Activated CD4-positive, alpha-beta T cell treated with anti-CD3 and anti-CD28 coated beads, Interleukin-2, Interleukin-4, amounts not matched to agents 100 ng/mL and 50 ng/mL, durations not matched to agents 16 hours and 8 hours (primary cell): ENCODE measurements at places on chromosomes 11 and 22.

GRCh38 chr11:66523611-66524010 is 13.2 kb downstream of the BBS1 start:
- DNase-seq: no peak

DNA sequence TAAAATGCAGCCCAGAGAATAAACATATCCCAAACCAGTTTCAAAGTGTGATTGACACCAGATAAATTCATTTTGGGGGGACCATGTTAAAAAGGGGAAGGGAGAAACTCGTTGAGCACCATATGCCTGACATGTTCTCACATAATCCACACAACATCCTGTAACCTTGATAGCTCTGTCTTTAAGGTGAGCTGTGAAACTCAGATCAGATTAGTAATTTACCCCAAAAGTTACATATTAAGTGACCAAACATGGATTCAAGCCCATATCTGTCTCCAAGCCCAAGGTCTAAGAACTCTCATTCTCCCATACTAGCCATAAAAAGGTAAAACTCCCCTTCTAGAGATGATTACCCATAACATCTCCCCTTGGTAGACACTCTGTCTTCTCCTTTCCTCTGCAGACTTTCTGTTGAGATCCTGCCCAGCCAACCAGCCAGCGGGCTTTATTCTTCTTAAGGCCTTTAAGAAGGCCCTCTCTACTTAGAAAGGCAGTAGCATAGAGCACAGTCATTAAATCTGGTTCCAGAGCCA is 150.7 kb downstream of the CCDC34 start:
- no peak for DNase-seq

GRCh38 chr22:20388200-20388599 is 5.8 kb upstream of the ZNF74 start:
- DNase-seq: no peak

GRCh38 chr11:11280826-11281225 is 72.2 kb downstream of the CSNK2A3 start:
- no peak for DNase-seq

DNA sequence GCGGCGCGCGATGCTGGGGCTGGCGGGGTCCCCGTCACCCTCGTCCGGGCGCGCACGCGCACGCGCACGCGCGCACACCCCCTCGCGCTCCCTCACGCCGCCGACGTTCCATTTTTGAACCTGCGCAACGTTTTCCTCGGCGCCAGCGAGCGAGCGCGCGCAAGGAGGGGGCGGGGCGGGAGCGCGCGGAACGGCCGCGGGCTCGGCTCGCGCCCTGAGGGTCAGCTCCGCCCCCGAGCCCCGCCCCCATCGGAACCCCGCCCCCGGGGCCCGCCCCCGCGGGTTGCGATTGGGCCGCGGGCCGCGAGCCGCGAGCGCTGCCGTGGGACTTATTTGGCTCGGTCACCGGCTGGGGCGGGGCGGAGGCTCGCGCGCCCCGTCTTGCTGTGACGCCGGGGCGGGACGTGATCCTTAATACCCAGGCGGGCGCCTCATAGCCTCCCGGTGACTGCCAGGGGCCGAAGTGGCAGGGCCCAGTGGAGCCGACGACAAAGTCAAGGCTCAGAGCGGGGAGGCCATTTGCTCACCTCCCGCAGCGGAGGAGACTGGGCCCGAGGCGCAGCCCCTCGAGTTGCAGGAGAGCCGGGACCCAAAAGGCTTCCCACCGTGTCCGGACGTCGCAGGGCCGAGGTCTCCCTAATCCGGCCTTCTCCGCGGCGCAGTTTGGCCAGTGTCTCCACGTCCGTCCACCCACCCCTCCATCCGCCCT is at the start of gene CBX7:
CBX7 (minus strand) TSS at position 170 of the 709 bp plus-strand sequence. CDS start 236 bp downstream, outside the sequence.
- DNase-seq: peak; percentile 92

- DNase-seq: no peak
Measured at GRCh38 chr11:85647078-85647477, 689 bp upstream of the TMEM126A start.

- peak; percentile 58 for DNase-seq
Measured at GRCh38 chr11:2156416-2157182, 4.4 kb downstream of the INS start.

- no peak for DNase-seq
Measured at GRCh38 chr11:33926671-33927552, 35.0 kb upstream of the LMO2 start.

GRCh38 chr22:42946546-42947198 is 68.3 kb downstream of the PACSIN2 start:
- no peak for DNase-seq

GRCh38 chr22:32030518-32031247 is 12.4 kb upstream of the SLC5A1 start:
- no peak for DNase-seq

DNA sequence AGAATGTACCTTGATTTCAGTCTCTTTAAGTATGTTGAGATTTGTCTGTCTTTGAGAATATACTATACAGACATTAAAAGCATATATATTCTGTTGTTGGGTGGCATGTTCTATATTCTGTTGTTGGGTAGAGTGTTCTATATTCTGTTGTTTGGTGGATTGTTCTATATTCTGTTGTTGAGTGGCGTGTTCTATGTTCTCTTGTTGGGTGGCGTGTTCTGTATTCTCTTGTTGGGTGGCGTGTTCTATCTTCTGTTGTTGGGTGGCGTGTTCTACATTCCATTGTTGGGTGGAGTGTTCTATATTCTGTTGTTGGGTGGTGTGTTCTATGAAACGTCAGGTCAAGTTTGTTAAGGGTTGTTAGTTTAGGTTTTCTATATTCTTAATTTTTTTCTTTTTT is 27.1 kb upstream of the CTTN start:
- DNase-seq: no peak

DNA sequence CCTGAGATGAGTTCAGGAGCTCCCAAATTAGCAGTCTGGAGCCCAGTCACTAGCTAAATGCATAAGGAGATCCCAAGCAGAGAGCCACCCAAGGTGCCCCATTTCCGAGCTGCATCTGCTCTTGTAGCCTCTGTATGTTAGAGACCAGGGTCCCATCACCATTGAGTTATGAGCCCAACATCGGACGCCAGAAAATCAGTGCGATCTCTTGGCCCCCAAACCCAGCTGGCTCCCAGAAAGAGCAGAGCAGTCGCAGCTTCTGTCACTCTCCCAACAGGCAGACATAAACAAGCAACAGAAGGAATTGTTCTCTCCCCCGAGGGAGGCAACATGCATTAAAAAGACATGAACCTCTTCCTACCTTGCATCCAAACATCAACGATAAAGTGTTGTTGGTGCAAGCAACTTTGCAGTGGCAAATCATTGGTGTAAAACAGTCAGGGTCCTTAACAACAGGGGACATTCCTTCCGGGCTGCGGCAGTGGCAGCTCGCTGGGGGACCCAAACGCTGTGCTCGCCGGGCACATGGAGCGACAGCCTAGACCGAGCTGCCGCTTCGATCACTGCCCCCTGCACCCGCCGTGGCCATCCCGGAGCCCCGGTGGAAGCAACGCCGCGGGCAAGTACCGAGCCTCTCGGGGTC is 907.1 kb downstream of the DLG2 start:
- no peak for DNase-seq

DNA sequence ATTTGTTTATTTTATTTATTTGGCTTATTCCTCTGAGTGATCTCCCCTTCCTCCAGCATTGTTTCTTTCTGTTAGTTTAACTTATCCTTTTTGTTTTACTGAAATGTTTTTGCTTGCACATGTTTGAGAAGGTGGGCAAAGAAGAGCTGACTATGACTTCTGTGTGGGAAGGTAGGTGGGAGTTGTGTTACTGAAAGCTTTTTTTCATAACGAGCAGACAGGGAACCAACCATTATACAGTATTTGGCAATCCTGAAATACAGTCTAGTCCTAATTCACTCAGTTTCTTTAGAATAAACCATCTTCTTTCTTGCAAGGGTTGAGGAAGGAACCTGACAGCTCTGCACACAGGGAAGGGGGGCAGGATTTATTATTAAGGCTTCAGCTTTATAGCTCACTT is 37.0 kb upstream of the PAK1 start:
- DNase-seq: no peak

DNA sequence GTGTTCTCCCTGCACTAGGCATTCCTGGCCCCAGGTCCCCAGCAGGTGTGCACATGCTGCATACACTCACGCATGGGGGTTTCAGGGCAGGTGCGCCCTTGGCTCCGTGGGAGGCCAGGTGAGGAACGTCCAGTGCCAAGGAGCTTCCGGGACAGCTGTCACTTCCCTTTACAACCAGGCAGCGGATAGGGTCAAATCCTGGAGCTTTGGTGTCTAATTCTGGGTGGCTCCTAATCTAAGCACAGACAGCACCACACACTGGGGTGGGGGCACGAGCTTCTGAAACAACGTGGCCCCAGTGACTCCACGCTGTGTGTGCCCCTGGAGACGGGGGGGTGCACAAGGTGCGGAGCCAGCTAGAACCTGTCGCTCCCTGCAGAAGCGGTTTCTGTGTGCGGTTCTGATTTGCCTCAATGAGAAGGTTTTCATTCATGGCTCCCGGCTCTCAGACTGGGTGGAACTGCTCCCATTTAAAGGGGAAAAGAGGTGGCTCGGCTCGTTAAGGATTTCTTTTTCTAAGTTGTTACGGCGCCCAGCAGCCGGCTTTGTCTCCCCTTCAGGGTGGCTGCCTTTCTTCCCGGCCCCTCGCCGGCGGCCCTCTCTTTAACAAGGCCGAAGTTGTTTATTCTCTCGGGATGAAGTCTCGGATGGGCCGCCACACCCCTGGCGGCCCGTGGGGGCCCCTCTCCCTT is 5.0 kb downstream of the CCND1 start:
- DNase-seq: no peak

- DNase-seq: no peak
Measured at GRCh38 chr22:35883031-35883620, 145.5 kb downstream of the RBFOX2 start.

DNA sequence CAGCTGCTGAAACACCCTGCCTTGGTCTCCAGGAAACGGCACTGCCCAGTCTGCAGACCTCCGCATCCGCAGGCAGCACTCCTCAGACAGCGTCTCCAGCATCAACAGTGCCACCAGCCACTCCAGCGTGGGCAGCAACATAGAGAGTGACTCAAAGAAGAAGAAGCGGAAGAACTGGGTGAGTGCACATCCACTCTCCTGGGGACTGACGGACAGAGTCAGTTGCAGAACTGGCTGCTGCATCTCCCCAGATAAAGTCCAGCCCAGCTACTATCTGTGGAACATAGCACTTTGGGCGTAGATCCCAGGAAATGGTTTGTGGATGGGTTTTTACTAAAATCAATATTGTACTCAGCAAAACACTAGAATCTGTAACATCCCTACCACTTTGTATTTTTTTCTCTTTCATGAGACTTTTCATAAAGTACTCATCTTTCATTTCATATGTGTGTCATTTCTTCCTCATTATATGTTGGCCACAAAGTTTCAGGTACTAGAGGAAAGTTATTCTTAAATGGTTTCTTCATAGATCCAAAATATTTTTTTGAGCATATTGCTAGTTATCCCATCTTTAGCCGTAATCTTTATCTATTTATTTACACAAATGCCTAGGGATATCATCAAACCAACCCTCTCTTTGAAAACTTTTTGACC is 80.1 kb downstream of the DBX1 start:
- no peak for DNase-seq

DNA sequence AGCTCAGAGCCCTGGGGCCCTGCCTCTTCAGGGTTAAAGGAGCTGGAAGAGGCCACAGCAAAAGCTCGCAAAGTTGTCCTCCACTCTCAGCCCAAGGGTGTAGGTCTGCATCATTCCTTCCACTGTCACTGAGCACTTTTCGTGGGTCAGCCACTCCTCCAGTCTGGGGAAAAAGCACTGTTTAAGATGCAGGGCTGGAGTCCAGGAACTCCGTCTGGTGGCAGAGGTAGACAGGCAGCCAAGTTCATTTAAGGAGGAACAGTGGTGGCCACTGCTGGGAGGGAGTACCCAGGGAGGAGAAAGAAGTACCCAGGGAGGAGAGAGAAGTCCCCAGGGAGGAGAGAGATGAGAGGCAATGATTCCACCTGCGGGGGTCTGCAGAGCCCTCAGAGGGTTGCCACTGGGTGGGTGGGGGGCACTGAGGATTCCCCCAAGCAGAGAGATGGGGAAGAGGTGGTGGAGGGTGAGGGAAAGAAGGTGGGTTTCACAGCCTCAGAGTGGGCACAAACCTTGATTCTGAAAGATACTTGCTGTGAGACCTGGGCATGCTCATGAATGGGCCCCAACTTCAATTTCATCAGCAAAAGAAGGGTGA is 70.0 kb upstream of the B3GAT1 start:
- DNase-seq: no peak

- DNase-seq: no peak
Measured at GRCh38 chr11:121654259-121654842, 201.6 kb upstream of the SORL1-AS1 start.

DNA sequence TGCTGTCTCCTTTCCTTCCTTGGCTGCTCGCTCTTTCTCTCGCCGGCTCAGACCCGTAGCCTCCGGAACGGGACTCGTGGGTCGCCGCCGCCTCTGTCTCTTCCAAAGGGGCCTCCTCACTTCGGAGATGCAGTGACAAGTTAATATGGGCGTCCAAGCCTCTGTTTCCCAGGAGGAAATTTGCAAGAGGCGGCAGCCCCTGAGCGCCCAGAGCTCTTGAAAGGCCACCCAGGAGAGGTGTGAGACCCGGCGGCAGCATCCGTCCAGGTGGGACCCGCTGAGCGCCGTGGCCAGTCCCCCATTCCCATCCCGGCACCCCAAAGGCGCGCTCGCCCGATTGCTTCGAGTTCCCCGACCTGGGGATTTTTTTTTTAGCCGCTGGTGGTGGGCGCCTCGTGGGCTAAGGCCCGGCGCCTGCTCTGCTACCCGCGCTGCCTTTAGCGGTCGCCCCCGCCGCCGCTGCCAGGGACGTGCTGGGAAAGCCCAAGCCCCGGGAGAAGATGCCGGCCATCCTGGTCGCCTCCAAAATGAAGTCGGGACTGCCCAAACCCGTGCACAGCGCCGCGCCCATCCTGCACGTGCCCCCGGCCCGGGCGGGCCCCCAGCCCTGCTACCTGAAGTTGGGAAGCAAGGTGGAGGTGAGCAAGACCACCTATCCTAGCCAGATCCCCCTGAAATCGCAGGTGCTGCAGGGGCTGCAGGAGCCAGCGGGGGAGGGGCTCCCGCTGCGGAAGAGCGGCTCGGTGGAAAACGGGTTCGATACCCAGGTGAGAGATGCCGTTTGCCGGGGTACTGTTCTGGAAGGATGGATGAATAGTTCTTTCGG is 772 bp downstream of the NAV2 start:
- no peak for DNase-seq

- no peak for DNase-seq
Measured at GRCh38 chr11:47895035-47895434, 46.9 kb upstream of the NUP160 start.

DNA sequence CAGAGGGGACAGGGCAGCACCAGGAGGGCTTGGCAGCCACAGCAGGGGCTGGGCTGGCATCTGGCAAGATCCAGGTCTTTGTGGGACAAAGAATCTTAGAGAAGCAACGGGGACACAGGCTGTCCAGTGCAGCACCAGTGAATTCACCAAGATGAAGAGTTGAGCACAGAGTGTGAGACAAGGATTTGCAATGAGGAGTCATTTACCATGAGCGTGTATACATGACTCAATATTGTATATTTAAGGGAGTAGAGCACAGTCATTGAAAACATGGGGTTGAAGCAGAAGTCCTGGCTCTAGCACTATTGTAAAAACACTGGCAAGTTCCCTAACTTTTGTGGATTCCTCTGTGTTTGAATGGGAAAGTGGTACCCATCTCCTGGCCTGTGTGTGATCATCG is 3.5 kb downstream of the APOL1 start:
- no peak for DNase-seq
